ENCODE measurements at places on chromosomes 3 and 15.

DNA sequence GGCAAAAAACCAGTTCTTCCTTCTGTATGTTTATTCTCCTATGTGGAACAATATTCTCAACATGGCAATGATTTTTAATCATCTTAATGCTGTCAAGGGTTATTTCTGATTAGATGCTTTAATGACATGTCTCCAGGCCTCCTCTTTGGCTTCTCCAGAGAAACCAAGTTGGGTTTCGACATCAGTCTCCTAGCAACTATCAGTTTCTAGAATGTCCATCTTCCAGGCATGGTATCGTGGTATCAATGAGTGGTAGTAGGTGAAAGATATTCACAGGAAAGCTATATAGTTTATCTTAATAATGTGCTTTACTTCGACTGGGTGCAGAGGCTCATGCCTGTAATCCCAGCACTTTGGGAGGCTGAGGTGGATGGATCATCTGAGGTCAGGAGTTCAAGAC lies 128.5 kb downstream of the C3orf70 start:
- DNase-seq = no peak

DNA sequence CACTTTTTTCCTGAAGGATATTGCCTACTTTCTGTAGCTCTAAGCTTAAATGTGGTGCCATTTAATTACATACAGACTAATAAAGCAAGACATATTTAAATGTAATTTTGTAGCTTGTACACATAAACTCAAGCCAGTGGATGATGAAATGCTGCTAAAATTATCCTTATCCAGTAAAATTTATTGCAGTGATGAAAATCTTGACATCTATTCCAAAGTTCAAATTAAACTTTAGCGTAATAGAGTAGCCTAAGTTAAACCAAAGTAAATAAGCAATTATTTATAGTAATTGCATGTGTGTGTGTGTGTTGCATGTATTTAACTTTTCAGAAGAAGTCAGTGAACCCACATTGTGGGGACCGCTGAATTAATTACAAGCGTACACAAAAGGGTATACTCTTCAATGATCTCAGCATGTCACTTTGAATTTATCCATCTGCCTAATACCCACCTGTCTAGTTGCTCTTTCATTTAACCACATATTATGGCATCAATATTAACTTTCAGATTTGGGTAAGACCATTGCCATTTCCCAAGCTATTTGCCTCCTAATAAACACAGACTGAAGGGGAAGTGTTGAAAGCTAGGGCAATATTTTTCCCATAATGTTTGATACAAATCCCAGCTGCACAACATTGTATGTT lies 85.0 kb downstream of the MECOM start:
- no peak for DNase-seq

- peak; percentile 82 for DNase-seq
These were observed 980 bp upstream of the RAB27A start for GRCh38 chr15:55290528-55291057.

DNA sequence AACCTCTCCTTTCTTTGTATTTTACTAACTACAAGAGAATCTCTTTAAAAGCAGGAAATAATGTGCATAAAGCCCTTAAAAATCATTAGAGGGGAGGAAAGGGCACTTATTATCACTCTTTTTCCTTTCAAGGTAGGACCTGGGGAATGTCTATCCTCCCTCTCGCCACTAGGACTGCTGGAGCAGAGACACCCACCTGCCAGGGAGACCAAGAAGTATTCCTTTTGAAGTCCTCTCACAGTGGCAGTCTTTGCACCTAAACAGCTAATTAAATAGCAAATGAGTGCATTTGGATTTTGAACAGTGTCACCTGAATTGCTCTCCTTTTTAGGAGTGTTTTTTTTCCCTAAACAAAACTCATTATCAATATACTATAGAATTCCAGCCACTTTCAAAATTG lies 874.1 kb downstream of the ZPLD1 start:
- DNase-seq = no peak

- DNase-seq = no peak
These were observed 27.1 kb downstream of the TPM1 start for GRCh38 chr15:63069616-63070090.

- no peak for DNase-seq
These were observed 332.0 kb upstream of the GRM7 start for GRCh38 chr3:6528951-6529350.

DNA sequence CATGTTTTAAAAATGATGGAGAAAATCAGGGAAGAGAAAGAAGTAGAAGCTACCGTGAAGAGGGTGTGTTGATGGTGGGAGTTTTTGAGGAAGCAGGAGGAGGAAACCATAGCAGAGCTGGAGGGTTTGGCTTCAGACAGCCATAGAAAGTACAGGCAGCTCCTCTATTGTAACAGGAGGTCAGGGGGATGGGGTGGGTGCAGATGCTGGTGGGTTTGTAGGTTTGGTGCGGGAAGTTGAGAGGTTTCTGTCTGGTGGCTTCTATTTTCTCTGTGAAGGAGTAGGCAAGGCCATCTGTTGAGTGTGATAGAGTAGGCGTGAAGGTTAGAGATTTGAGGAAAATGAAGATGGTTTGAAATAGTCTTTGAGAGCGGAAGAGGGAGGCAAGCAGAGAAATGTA lies 97.7 kb upstream of the TBC1D5 start:
- DNase-seq = no peak

- no peak for DNase-seq
These were observed 29.0 kb upstream of the ZMAT3 start for GRCh38 chr3:179100652-179101051.

DNA sequence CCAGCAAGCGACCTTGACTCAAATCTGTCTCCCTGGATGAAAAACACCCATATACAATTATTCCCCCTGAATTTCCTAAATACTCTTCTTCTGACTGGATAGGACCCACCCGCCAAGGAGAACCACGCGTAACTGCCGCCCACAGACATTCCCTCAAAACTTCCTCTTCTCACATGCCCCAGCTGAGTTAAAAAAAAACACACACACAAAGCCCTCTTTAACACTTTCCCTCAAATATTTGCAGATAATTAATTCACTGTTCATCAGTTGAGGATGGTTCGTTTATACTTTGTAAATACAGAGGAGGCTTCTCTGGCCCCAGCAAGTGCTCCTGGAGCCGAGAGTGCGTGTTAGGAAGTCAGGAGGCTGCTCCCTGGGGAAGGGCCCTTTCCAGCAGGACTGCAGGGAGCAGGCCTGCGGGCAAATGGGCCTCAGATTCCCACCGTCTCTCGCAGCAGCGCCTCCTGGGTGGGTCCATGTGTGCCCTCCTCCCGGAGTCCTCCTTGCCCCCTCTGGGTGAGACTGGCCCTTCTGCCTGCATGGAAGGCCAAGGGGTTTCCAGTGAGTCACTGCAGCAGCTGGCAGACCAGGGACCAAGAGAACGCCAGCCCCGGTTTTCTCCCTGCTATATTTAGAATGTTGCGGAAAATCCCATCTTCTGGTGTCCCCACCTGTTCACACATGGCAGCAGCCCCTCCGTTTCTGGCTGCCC lies 46.8 kb downstream of the MGLL start:
- DNase-seq = no peak

GRCh38 chr15:93360318-93360717 lies 271.3 kb upstream of the RGMA start:
- DNase-seq = no peak

GRCh38 chr3:191424881-191425280 lies 36.1 kb upstream of the PYDC2 start:
- DNase-seq = no peak

DNA sequence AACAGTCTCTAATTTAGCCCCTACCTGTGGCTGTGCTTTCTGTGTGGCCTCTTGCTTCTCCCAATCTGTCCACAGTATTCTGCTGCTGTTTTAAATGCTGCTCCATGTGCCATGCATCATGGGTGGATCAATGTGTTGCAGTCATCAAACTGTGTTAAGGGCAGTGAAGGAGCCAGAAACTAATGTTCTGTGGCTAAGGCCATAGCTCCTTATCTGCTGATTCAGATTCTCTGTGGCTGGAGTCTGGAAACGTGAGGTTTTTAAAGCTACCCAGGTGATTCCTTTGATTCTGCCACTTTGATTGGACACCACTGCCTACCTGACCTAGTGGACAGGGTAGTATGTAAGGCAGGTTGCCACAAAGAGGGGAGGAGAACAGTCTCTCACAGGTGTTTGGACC lies 44.8 kb downstream of the MORC1 start:
- no peak for DNase-seq

DNA sequence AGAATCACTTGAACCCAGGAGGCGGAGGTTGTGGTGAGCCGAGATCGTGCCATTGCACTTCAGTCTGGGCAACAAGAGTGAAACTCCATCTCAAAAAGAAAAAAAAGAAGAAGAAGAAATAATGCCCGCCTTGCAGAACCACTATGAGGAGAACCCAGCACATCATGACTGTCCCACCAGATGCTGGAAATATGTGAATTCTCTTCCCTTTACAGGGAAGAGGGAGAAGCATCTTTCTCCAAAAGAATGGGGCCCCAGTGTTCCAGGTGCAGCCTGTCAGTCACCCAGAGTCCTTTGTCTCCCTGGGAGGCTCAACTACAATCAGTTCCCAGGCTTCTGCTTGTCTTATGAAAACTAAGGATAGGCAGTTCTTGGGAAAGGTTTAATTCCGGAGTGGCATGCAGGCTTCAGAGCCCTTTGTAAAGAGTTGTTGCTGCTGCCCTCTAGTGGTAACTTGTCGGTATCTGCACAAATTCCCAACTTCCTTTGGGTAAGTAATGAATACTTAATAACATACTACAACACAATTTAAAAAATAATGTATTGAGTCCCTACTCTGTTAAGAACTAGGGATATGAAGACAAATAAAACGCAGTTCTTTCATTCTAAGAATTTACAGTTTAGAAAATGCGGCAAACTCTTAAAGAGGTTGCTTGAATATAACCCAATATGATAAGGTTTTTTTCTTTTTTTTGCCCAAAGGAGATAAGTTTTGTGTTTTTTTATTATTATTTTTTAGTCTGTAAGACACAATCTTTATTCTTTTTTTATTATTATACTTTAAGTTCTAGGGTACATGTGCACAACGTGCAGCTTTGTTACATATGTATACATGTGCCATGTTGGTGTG lies 18.6 kb upstream of the TICRR start:
- DNase-seq = peak; percentile 67

DNA sequence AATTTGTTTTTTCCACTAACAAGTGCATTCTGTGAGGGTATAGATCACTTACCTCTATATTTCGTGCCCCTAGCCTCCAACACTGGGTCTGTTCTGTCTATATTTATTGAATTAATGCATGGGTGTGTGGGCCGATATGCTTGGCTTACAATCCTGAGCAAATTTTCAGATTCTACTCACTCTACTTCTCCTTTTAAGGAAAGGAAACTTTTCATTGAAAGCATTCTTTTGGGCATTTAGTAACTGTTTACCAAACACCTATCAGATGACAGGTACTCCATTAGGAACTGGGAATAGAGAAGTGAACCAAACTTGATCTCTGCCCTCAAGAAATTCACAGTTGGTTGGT lies 60.5 kb downstream of the TLE3 start:
- no peak for DNase-seq

DNA sequence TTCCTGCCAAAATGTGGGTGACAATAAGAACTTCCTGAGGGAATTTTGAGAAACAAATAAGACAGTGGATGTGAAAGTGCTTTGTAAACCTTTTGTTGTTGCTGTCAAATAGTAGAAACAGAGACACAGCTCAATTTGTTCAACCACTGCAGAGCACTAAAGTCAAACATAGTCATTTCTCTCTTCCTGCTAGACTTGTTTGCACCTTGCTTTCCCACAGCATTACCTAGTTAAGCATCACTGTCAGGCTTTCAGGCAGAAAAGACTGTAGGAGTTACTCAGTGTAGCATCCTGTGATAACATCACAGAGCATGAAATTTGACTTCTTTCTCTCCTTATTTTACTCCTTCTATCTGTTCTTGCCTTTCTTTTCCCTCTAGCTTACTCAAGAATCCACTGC lies 27.1 kb downstream of the SLC12A1 start:
- no peak for DNase-seq

All from renal cortex interstitium (tissue), 15 donors.